ENCODE measurements at places on chromosomes 1 and 21. TPM values are rescaled to one million over a fixed set of nuclear protein-coding genes. Genes with fewer than 3 reads are reported as not detected.

ZMYM4 gene
- polyA plus RNA-seq, result 32.1 TPM

DNA sequence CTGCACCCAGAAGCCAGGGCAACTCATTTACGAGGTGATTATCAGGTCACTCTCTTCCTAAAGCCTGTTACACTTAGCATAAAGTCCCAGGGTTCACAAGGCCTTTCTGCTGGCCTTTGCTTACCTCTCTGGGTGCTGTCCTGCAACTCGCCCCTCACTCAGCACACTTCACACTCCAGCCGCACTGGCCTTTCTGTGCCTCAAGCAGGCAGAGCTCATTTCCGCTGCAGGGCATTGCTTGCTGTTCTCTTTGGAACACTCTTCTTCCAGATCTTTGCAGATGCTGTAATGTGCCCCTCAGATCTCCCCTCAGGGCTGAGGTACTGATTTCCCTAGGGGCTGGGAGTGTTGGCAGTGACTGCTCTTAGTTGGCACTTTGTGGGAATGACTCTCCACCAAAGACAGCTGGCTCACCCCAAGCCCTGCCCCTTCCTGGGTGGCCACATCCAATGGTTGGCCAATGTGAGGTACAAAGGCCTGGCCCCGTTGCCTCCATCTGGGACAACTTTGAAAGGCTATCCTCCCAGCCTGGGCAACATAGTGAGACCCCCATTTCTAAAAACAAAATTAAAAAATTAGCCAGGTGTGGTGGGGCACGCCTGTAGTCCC lies 50.8 kb upstream of the SSBP3 start:
- DNase-seq, result no peak
- H3K27me3 ChIP-seq, result no peaks in the 10 kb centered on the region
- no peak overlapping the region for H3K27ac ChIP-seq
- H3K36me3 ChIP-seq, result no peaks in the 10 kb centered on the region
- H3K4me3 ChIP-seq, result no peak overlapping the region

- H3K4me1 ChIP-seq, result no peaks in the 10 kb centered on the region
- H3K36me3 ChIP-seq, result no peaks in the 10 kb centered on the region
- H3K4me3 ChIP-seq, result no peak overlapping the region
- H3K27me3 ChIP-seq, result no peaks in the 10 kb centered on the region
Observed at GRCh38 chr1:61158591-61158990, 76.2 kb downstream of the NFIA start.

- no peak for DNase-seq
- no peaks in the 10 kb centered on the region for H3K27me3 ChIP-seq
Observed at GRCh38 chr1:3061981-3062615, 6.9 kb upstream of the PRDM16 start.

DNALI1 gene
- not detected for polyA plus RNA-seq
